ENCODE measurements at places on chromosomes 3 and 15.

DNA sequence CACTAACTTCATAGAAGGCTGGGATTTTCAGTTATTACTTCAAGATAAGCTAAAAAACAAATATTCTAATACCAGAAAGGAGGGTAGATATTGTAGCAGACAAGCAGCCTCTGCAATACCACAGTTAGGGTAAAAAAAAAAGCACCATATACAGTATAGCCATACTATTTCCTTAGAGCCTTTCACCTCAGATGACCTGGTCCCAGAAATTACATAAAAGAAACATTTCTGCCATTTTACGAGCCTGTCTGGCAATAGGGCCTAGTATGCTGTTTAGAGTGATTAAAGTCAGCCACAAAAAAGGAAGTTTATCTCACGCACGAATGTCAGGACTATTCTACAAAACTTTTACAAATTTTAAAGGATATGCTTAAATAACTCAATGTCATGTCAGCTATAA lies 1016.6 kb downstream of the PLOD2 start:
- no peak for DNase-seq

- no peak for DNase-seq
Measured at GRCh38 chr3:49644684-49645083, 29.5 kb upstream of the APEH start.

DNA sequence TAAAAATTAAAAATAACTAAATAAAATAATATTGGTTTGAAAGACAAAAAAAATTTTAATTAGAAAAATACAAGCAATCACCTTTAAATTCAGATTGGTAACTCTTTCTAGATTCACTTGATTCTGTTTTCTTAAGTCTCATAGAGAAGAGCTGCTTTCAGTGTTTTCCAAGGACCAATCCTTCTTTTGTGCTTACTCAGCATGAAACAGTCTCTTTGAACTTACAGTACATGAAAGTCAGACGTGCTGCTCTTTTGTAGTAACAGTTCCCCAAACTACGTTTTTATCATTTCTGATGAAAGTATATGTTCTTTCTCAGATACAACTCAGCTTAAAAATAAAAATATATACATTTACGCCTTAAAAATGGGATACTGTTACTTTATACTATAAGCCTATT lies 171.9 kb upstream of the CCDC54 start:
- DNase-seq, result no peak

DNA sequence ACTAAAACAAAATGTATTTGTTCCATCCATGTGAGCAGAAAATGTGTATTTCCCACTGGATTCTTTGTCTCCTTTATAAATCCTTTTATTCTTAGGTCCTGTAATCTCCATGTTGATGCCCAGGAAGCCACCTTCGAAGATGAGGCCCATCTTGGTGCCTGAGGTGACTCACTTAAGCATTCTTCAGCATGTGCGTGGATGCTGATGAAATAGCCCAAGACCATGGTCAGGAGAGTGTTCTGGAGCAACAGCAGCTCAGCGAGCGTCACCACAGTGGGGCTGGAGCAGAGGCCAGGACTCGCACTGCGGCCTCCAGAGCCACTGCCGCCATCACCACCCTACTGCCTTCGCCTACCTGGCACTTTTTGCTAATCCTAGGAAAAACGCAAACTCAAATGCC lies 520.9 kb downstream of the FHIT start:
- no peak for DNase-seq

DNA sequence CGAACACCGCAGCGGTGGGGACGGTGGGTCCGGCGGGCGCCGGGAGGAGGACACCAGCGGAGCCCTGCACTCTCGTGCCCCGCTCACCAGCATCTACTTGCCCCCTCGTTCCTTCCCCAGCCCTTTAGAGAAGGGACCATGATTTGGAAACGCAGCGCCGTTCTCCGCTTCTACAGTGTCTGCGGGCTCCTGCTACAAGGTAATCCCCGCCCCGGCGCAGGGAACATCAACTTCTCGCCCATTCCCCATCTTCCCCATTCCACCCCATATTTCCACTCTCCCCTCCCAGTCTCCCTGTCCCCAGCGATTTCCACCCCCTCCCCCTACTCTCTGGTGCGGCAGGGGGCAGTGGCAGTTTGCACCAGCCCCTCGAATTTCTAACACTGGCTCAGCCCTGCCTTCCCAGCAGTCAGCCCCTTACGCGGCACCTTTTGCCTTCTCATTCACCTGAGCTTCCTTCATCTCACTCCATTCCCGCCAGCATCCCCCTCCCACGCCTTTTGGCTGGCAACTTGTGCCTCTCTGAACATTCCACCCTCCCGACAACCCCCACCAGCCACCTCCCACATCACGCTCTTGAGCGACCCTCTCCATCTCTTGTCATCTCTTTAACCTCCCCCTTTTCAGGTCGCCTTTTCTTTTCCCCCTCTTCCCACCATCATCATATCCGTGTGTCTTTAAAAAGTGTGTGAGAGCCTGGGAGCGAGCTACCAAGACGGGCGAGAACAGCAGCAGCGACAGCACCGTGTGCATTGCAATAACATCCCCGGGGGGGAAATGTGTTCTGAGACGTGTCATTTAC lies 882 bp downstream of the CADM2 start:
- no peak for DNase-seq

DNA sequence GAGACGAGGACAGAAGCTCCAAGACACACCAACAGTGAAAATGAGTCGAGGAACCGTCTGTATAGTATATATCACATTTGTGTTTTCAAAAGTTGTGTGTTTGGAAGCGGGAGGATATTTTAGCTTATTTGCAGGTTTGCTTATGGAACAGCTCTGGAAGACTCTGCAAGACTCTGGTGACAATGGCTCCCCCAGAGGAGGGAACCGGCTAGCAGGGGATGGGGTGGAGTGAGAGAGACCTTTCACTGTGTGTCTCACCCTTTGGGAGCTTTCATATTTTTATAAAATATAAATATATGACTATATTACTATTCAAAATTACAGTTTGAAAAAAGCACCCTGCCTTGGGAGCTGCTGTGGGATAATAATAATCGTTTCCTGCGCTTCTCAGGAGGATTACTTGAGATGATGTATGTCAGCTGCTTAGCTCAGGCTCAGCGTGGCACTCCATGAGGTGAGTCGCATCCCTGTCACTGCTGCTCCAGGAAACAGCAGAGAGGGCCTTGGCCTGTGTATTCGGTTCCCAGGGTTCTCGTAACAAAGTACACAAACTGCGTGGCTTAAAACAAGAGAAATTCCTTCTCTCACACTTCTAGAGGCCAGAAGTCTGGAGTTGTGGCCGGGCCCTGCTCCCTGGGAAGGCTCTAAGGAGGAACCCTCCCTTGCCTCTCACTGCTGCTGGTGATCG lies 183.9 kb downstream of the FAM43A start:
- no peak for DNase-seq

DNA sequence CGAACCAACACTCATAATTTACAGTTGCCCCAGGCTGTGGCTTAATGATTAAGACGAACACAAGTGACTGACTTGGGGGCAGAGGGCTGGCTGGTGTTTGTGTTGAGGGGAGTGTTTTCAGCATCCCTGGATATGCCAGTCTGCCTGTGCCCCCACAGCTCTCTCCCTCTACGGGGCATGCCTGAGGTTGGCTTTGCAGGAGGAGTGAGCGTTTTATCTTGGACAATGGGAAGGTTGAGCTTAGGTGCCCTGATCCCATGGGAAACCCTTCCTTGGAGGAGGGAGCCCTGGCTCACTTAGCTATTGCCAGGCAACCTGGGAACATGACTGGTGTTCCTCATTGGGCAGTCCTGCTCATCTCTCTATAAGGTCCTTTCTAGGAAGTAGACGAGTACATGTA lies 17.6 kb downstream of the FAM107A start:
- DNase-seq, result no peak

GRCh38 chr3:2023959-2024358 lies 74.7 kb upstream of the CNTN4 start:
- DNase-seq, result no peak

GRCh38 chr3:155629056-155629455 lies 115.8 kb downstream of the PLCH1 start:
- DNase-seq, result no peak

- no peak for DNase-seq
Measured at GRCh38 chr15:59282515-59283337, 76.1 kb downstream of the LDHAL6B start.

GRCh38 chr3:77620009-77620408 lies 580.1 kb downstream of the ROBO2 start:
- DNase-seq, result no peak

- no peak for DNase-seq
Measured at GRCh38 chr15:88479169-88479568, 11.7 kb downstream of the MRPS11 start.

DNA sequence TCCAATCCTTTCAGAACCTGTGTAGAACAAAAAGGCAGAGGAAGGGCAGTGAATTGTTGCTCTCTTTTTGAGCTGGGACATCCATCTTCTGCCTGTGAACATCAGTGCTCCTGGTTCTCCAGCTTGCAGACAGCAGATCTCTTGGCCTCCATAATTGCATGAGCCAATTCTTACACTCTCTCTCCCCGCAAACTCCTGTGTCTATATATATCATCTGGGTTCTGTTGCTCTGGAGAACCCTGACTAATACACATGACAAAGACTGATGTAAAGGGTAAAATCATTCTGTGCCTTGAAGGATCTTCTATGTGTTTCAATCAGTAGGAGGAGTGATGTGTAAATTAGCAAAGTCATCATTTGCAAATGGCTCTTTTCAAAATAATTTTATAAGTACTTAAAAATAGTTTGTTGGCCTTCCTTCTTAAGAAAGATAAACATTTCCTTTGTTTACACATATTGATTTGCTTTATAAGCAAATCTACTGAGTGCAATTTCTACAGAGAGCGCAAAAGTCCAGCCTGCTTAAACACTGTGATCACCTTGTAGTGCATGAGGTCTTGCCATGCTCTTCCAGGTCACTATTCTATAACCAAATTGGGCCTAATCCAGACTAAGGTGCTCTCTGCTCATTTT lies 154.9 kb upstream of the ANKRD28 start:
- no peak for DNase-seq

- no peak for DNase-seq
Measured at GRCh38 chr3:113005611-113006010, 14.8 kb downstream of the GTPBP8 start.

GRCh38 chr15:41105348-41106334 lies 10.4 kb downstream of the INO80 start:
- no peak for DNase-seq

- no peak for DNase-seq
Measured at GRCh38 chr3:170233530-170233929, 11.3 kb downstream of the PRKCI start.

GRCh38 chr3:59106085-59106648 lies 56.3 kb upstream of the CFAP20DC start:
- no peak for DNase-seq

GRCh38 chr3:141105828-141106628 lies 54.9 kb downstream of the SPSB4 start:
- DNase-seq, result peak; percentile 9
